T-helper 9 cell (primary cell): ENCODE measurements at places on chromosomes 5 and 9.

DNA sequence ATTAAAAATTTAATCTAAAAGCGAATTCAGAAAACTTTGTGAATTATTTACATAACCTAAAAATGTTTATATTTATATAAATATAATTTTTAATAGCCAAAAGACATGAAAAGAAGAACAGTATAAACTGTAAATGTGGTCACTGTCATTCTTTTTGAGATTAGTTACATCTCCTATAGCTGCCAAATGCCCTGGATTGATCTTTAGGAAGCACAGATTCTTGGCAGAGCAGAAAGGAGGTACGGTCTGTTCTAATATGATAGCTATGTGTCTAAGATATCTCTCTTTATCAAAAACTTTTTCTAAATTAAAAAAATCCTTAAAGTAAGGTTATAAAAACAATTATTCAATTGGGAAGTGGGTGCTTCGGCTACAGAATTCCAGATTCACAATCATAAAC, 151.0 kb downstream of the LPAR1 start:
- DNase-seq = no peak

DNA sequence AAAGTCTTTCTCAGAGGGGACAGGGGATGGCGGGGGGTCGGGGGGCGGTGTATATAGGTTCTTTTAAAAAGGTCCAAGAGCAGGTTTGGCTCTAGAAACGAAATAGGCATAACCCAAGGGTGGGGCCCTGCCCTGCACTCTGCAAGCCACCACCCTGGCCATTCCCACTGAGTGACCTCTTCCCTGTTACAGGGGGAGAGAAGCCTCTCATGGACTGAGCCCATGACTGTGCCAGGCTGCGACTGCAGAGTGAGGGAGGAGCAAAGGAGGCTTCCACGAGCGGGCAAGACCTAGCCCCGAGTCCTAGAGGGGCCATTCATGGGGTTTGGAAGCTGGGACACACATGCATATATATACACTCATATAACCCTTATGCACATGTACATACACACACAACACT, 10.1 kb upstream of the NXNL2 start:
- no peak for DNase-seq

DNA sequence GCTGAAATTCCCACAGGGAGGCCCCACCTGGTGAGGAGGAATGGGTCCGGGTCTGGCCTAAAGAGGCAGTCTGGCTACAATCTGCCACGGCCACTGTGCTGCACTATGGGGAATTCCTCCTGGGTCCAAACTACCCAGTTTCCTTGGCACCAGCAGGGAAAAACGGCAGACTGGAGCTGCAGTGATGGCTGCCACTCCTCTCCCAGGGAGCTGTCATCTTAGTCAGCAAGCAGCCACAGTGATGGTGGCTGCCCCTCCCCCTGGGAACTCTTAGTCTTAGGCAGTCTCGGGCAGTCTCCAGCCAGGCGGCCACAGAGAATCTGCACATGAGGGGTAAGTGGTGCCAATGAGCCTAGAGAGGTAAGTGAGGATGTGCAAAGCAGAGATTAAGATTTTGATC, 205.8 kb downstream of the TMEM38B start:
- DNase-seq = no peak

GRCh38 chr5:159212657-159213462, 3.5 kb upstream of the RNF145 start:
- DNase-seq = no peak

GRCh38 chr5:144864118-144864517, 693.4 kb downstream of the KCTD16 start:
- no peak for DNase-seq
